ENCODE measurements at places on chromosomes 5 and 9.

DNA sequence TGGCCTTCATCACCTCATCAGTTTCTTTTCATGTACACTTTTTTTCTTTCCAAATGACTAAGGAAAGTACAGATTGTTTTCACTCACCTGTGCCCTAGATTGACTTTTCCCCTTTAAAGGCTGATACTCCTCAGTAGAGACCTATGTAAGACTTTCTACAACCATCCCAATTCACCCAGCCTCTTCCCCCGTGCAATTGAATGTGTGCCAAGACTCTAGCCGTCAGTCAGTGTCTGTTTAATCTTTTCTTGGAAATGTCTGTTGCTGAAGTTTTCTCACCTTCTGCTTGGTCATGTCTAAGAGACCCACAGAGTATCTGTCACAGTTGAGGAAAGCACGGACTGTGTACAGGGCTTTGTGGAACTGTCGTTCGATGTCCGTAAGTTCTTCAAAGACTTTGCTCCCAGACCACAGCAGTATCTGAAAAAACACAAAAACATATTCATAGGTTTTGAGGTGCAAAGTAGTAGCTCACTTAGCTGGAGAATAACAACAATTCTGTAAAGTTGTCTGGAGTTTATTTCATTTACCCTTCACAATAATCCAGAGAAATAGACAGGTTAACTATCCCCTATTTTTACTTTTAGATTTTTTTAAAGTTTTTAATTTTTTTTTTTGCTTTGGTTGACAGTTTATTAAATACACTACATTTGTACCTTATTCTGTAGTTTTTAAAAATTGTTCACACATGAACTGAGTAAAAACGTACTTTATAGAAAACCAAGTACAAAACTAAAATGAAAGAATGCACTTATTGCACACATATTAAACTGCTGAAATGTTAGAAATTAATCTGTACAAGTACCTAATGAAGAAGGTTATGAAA is 13.6 kb downstream of the PDE6A start:
- no peak for DNase-seq

DNA sequence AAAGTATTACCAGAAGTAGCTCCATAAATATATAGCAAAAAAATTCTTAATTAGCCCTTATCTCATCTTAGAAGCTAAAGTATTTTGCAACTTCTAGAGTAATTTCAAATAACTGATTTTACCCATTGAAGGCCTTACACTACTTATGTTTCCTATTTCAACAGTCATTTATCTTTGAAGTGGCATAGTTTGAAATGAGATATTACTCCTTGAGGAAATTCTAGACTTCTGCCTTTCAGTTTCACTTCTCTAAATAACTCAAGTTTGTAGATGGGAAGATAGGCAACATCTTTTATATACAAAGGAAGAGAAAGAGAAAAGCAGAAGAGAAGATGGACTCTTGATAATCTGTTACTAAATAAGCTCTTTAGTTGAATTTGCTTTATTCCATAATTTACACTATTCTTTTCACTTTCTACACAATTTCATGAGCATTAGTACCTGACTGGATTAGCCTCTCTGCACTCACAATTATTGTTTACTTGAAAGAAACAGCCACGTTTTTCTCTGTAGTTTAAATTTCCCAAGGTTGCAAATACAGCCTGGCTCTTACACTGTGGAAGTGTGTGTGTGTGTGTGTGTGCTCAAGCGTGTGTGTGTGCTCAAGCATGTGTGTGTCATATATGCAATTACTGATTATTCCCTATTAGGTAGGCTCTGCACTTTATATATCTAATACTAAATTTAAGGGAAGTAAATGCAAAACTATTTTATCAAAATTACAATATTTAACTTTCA is 60.6 kb upstream of the EMB start:
- no peak for DNase-seq

GRCh38 chr9:21945606-21946005 is 48.6 kb downstream of the CDKN2A start:
- no peak for DNase-seq

DNA sequence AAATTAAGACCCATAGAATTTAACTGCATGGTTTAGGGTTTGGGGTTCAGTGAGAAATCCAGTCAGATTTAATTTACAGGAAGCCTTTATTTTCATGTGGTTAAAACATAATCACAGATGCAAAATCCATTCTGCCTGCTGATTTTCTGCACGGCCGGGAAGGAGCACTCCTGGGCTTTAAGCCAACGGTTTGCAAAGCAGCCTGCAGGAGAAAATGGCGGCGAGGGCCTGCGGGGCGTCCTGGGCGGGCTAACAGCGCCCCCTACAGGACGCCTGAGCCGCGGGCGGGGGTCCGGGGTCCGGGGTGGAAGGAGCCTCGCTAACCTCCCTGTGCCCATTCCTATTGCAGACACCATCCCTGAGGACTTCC is 47.6 kb downstream of the THBS4 start:
- DNase-seq: peak; percentile 70

DNA sequence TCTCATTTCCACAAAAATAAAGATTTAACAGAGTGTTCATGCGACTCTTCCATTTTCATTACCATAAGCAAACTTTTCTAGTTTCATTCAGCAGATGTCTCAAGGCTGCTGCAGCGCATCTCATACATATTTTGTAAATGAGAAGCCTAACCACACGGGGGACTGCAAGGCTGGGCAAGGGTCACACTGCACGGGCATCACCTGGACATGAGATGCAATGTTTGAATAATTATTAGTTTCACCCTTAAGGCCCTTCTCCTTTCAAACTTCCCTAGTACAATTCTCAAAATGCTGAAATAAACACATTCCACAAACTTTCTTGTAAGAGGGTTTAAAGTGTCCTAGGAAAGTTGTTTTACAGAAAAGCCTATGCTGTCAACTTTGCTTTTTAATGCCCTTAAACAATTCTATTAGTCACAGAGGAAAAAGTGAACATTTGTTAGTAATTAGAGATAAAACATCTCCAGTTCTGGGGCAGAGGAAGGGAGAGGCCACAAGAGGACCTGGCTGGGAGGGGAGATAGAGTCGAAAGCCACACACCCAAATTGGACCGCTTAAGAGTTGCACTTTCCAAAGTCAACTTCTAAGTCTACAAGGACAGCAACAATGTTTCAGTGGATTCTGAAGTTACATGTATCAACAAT is 1.3 kb downstream of the DENND1A start:
- DNase-seq: peak; percentile 41

DNA sequence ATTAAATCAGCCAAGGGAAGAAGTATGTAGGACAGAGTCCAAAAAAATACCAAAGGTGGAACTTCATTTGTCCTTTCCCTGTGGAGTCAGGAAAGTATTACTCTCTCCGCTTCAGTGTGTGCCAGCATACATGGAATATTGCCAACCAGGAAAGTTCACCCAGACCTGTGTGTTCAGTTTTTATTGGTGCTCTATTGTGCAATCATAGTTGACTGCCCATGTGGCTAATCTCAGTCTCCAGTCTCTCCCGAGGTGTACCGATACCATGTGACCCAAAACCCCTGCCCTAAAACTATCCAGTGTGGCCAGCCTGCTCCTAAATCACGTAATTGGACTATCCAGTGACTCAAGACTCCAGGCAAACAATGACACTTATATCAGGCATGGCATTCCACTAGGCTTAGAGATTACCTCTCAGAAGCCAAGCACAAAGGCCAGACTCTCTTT is 38.8 kb downstream of the NFX1 start:
- peak; percentile 94 for DNase-seq

DNA sequence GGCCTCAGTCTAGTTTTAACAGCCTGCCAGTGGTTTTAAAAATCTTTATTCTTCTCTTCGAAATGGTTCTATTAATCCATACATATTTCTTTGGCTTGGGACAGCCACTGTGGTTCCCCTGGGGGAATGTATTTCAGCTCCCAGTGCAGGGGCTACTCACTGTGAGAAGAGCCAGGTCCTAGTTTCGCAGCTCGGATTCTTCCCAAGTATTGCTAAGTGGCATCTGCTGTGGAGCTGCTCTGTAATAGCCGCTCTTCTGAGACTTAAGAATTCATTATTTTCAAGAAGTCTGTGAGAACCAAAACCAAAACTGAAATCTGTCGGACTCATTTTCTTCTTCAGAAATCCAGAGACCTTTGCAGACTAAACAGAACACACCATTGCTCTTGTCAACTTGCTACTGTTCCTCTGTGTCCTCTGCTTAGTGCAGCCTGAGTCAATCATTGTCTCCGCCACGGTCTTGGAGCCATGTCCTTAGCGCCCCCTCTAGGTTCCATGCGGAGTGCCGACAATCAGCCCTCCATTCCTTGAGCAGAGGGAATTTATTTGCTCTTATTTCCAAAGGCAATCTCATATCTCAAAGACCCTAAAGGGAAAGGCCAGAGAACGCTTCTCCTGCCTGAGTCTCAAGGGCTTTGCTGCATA is 478.2 kb downstream of the SPATA31D1 start:
- DNase-seq: peak; percentile 4

GRCh38 chr5:2224689-2225088 is 342.0 kb upstream of the IRX4 start:
- DNase-seq: no peak

GRCh38 chr9:96126321-96126881 is 175.6 kb downstream of the HSD17B3 start:
- DNase-seq: no peak

DNA sequence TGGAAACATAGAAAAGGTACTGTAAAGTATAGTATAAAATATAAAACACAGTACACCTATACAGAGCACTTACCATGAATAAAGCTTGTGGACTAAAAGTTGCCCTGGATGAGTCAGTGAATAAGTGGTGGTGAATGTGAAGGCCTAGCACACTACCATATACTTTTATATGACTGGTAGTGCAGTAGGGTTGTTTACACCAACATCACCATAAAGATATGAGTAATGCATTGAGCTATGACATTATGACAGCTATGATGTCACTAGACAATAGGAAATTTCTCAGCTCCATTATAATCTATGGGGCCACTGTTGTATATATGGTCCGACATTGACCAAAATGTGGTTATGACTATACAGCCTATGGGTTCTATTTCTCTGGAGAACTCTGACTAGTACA is 291.8 kb upstream of the ACTBL2 start:
- DNase-seq: peak; percentile 45

DNA sequence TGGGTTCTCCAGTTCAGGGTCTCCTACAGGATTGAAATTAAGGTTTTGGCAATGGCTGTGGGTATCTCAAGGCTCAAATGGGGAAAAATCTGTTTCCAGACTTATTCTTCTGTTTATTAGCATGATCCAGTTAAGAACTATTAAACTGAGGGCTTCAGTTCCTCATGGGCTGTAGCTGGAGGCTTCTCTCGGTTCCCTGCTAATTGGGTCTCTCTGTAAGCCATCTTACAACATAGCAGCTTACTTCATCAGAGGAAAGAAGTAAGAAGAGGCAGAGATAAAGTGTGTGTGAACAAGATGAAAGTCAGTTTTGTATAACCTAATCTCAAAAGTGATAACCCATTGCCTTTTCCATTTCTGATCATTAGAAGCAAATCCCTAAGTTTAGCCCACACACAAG is 391.9 kb downstream of the PSAT1 start:
- DNase-seq: no peak

DNA sequence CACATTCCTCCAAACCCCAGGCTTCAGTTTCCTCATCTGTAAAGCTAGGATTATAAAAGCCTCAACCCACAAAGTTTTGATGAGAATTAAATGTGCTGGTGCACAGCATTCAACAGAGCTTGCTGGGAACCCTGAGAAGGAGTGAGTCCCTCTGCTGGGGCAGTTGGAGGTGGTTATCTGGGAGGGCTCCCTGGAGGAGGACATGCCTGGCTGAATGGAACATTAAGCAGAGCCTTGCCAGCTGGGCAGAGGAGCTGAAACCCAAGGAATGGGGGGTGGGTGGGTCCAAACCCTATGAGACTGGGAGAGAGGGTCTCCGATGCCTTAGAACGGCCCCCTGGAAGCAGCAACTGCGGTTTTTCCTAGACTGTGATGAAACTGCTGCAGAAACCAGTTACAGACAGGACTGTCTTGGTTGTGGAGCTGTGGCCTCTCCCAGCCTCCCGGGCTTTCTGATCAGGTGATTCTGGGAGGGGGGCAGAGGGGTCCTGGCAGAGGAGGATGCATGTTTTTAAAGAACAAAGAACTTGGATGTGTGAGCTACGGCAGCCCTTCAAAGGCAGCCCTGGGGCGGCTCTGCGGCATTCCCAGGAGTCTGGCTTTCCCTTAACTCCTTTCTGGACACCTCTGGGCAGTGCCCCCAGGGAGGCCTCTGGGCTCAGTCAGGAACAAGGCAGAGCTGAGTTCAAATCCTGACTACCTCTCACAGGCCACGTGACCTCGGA is 20.8 kb downstream of the FIBCD1 start:
- DNase-seq: no peak

- no peak for DNase-seq
Measured at GRCh38 chr5:62362701-62363100, 41.0 kb downstream of the DIMT1 start.

DNA sequence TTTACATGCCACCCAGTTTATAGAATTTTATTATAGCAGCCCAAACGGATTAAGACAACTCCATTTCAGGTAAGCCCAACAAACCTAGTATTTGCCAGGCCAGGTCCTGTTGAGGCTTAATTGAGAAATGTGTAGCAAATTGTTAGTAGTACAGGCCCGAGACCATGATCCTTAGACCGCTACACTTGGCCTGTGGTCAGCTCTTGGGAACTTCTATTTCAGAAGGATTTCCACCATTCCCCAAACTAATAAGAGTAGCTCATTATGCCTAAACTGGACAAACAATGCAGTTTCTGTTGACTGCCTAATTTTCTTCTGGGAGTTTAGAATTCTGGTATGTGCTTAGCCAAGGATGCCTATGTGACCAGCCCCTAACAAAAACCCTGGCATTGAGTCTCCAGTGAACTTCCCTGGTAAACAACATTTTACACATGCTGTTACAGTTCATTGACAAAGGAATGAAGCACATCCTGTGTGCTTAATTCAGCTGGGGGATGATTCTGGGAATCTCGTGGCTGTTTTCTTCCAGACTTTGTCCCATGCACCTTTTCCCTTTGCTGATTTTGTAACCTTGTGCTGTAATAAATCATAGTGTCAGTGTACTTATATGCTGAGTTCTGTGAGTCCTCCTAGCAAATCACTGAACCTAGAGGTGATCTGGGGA is 5.6 kb upstream of the GPX3 start:
- DNase-seq: no peak

DNA sequence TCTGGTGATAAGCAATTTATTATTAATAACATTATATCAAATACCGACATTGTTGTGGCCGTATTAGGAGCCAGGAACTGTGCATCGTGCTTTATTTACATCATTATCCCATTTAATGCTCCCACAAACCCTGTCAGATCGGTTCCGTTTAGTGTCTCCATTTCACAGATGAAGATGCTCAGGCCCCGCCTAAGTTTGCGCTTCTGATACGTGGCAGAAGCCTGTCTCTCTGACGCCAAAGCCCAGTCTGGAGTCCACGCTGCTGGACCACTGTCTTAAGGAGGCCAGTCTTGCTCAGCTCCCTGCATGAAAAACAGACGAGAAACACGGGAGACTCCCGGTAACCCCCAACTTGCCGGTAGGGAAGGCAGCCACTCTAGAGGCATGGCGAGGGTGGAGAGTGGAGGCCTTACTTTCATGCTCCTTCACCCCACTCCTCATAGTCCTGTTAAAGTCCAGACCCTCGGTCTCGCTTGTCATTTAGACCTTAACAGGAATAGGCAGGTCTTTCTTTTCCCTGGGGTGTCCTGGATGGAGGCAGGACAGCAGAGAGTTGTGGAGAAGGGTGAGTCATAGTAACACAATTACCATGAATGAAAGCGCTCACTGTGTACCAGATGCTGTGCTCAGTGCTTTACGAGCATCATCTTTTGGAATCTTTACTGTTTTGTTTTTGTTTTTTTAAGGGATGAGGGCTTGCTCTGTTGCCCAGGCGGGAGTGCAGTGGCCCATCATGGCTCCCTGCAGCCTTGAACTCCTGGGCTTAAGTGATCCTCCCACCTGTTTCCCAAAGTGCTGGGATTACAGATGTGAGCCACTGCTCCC is 872 bp downstream of the TXNDC15 start:
- DNase-seq: peak; percentile 88

GRCh38 chr9:34493972-34494535 is 28.7 kb downstream of the ENHO start:
- DNase-seq: peak; percentile 53
